Substantia nigra (tissue), 51 donors: ENCODE measurements at places on chromosomes 6 and 20.
A peak's percentile ranks its signal among the peaks of the same experiment; 100 is the strongest.

DNA sequence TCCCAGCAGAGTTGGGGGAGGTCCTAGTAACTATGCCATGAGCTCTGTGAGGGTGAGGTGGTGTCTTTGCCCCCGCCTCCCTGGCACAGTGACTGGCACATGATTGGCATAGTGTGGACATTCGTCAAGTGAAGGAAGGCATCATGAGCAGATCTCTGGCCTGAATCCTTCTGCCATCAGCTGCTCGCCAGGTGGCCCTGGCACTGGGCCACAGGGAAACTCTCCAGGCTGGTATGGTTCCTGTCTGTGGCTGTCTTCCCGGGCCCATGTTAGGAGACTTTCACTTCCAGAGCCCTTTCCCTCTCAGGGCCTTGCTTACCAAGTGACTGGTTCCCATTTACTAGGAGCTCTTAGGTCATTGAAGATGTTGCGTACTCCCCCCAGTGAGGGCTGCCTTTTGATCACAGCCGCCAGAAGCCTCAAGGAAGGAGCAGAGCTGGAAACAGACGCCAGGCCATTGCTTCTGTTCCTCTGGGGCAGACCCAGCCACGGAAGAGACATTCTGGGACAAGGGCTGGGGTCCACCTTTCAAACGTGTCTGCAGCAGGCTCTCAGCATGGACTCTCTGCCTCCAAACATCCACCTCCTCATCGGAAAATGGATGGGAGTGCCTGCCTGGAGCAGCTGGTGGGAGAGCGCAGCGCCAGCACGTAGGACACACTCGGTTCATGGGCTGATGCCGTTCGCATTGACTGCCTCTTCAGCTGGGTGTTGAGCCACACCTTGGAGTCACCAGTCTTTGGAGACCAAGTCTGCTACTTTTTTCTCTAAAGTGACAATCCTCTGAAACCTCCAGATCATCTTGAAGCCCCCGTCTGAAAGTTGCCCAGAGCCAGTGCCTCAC is 67.2 kb downstream of the PTPN1 start:
- DNase-seq, result no peak

GRCh38 chr20:44185574-44185973 is 1.4 kb downstream of the JPH2 start:
- DNase-seq, result no peak

GRCh38 chr6:31557443-31558317 is 10.3 kb downstream of the NFKBIL1 start:
- DNase-seq, result no peak

GRCh38 chr6:2658788-2659187 is 91.9 kb downstream of the MYLK4 start:
- no peak for DNase-seq

GRCh38 chr20:45300961-45301360 is 5.7 kb upstream of the RBPJL start:
- no peak for DNase-seq

- no peak for DNase-seq
Observed at GRCh38 chr6:159817951-159818739, 18.1 kb downstream of the PNLDC1 start.

DNA sequence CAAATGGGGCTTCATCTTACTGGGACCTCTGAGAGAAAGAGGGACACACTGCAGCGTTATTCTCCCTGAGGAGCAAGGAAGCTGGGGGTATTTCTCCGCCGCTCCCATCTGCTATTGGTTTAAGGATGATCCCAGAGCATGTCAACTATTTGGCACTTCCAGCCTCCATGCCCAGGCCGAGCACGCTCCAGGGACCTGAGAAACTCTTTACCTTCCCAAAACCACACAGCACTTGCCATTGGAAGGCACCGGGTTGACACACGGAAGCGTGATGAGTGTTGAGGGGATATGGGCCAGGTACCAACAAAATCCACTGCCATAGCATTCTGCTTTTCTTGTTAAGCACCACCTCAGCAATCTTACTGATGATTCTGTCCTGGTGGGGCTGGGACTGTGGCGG is 92.4 kb upstream of the SLC24A3 start:
- DNase-seq, result no peak

GRCh38 chr20:34458631-34459030 is 57.6 kb upstream of the DYNLRB1 start:
- DNase-seq, result no peak

- DNase-seq, result no peak
Observed at GRCh38 chr20:8330319-8330784, 198.3 kb downstream of the PLCB1 start.

GRCh38 chr20:44765701-44766347 is 20.2 kb downstream of the KCNK15 start:
- DNase-seq, result no peak

DNA sequence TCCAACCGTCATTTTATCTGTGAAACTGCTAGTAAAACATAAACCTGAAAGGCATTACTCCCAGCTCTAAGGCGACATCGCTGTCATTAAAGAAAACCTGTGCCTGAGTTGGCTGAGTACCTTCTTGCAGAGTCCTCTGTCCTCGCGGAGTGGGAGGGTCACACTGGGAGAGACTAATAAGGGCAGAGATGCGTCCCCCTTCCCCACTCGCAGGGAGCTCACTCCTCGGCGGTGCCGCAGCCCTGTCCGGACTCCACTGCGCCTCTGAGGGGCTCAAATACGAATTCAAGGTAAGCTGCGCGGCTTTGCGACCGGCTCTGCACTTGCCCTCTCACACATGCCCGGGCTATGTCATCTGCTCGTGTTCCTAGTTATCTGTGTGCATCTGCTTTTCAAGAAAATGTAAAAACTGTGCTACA is at the start of gene COL19A1:
TSS of gene COL19A1 (plus strand) at position 206 of the 419 bp plus-strand sequence. CDS start 13,012 bp downstream, outside the sequence.
- no peak for DNase-seq

DNA sequence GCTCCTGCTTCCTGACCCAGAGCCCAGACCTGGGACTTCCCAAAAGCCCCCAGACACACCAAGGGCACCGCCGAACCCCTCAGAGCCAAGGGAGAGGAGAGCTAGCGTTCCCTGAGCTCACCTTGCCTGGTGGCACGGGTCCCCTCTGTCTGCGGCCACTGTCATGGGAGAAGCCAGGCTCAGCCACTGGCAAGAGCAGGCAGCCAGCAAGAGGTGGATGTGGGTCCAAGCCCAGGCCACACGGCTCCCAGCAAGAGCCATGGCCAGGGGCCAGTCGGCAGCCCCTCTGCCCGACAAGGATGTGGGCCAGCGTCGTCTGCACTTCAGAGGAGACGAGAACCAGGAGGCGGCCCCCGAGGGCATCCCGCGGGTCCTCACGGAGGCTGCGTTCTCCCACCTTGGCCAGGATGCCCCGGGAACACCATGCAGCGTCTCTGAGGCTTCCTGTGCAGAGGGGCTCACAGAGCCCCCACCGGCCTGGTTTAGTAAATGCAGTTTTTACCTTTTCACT is 2.2 kb upstream of the PPDPF start:
- DNase-seq, result no peak

- DNase-seq, result no peak
Observed at GRCh38 chr6:169487579-169488436, 214.0 kb downstream of the WDR27 start.

DNA sequence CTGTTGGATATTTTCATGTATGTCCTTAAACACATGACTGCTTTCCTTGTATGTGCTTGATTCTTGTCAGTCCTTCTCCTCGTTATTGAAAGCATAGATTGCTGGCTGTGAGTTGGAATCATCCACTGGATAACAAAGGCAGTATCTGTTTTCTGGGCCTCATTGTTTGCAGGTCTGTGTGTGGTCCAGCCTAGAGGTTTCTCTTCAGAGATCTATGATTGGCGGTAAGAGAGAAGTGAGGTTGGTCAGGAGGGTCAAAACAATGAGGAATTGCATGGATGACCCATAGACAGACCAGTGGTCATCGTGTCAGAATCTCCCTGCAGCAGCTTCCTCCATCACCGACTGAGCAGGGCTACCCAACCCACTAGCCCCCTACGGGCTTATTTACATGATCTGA is 915.0 kb downstream of the KIF16B start:
- DNase-seq, result no peak

DNA sequence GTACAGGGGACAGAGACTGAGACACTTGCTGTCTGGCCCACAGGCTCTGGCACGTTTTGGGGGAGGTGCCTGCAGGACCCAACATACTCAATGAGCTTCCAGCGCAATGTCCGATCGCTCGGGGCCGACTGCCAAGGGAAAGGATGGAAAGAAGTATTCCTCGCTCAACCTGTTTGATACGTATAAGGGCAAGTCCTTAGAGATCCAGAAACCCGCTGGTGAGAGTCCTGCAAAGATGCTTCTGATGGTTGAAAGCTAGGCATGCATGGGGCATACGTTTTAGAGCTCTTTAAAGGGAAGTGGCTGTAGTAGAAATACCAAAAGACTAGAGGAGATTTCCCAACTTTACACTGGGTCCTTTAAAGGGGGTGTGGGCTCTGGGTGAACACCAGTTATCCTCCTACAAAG is 2.2 kb downstream of the PRRC2A start:
- no peak for DNase-seq

GRCh38 chr6:684831-685636 is 7.9 kb downstream of the EXOC2 start:
- no peak for DNase-seq

GRCh38 chr6:147055821-147056392 is 148.3 kb upstream of the STXBP5 start:
- no peak for DNase-seq

GRCh38 chr6:143449082-143449713 is 1.3 kb downstream of the ADAT2 start:
- DNase-seq, result no peak

- no peak for DNase-seq
Observed at GRCh38 chr20:44773070-44773829, 27.6 kb downstream of the KCNK15 start.

GRCh38 chr20:61582196-61582923 is 330.3 kb downstream of the CDH4 start:
- no peak for DNase-seq

DNA sequence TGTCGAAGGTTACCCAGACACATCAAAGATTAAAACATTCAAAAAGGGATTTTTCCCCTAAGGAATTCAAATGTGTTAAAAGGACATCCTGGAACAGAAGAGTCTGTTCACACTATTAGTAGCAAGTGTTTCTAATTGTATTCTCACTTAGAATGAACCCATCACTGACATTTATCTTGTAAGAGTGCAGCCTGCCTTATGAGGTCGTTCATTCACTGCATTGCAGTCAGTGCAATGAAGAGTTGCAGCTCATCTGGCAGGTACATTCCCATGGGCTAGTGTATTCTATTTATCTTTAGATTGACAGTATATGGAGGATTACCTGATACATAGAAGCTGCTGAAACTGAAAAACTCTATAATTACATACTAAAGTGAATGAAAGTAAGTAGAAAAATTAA is 36.5 kb downstream of the PHACTR1 start:
- DNase-seq, result no peak

DNA sequence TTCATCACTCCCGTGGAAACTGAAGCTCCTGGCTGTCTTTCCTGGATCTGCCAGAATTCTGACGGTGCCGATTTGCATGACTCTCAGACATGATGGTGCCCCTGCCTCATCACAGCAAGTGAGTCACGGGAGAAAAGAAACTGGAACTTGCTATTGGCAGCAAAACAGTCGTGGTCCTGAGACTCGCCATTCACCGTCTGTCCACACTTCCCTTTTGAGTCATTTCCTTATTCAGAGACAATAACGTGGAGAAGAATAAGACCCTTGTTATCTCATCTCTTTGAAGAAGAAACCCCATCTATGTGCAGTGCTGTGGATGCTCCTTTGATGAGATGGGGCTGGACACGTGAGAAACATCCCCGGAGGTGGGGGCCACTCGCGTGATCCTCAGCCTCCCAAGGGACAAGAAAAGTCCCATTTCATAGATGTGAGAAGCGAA is 4.2 kb downstream of the GPR31 start:
- DNase-seq, result no peak

DNA sequence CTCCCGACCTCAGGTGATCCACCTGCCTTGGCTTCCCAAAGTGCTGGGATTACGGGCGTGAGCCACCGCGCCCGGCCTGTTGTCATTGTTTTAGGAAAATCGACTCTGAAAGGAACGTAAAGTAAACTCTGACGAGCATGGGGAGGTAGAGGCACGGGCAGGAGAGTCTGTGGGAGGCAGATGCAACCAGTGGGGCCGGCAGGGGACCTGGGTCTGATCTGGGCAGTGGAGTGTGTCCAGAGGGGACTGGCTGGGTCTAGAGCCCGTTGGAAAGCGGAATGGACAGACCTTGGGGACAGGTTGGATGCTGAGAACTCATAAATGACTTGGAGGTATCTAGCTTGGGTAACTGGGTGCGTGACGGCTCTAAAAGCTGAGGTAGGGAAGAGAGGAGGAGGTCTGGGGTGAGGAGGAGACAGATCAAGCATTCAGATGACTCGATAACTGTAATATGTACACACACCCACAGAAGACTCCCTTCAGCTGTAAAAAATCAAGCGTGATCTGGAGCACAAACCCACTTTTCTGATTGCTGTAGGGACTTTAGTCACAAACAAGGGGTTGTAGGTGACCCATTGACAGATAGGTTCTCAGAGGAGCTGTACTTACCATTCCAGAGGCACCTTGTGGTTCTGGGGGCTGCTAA is 22.4 kb downstream of the MANBAL start:
- DNase-seq, result no peak

GRCh38 chr6:3259491-3259958 is 778 bp downstream of the PSMG4 start:
- peak; percentile 36 for DNase-seq

GRCh38 chr6:105892577-105893262 is 193.4 kb upstream of the PRDM1 start:
- no peak for DNase-seq

- no peak for DNase-seq
Observed at GRCh38 chr20:64049878-64050260, 430 bp upstream of the SOX18 start.

GRCh38 chr6:20840675-20841074 is 306.4 kb downstream of the CDKAL1 start:
- DNase-seq, result no peak

DNA sequence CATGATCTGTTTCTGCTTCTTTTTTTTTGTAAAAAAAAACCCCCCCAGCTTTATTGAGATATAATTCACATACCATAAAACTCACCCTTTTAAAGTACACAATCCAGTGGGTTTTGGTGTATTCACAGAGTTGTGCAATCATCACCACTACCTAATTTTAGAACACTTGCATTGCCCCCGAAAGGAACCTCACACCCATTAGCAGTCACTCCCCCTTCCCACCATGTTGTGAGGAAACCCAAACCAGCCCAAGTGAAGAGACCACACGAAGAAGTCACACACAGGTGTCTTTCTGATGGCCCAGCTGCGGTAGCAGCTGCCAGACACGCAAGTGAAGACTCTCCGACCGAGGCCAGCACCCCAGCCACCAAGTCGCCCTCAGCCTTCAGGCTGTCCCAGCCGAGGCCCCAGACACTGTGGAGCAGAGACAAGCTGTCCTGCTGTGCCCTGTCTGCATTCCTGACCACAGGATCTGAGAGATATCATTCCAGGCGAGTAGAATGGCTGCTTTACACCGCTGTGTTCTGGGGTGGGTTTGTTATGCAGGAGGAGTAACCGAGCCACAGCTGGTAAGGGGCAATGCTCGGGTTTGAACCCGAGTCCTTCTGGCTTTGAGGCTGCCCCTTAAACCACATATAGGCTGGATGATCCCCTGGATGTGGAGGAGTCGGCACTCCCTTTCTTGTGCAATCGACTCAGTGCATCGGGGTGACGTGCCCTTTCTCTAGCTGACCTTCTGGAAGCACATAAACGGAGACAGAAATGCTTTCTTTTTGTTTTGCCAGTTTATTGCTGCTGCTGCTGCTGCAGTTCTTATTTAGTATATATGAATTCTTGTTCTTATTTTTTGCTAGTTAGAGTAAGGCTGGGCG is 59.1 kb upstream of the PTPN1 start:
- no peak for DNase-seq
